AML-193 (cell line): ENCODE measurements at places on chromosomes 1 and 21.

- DNase-seq = no peak
Observed at GRCh38 chr1:32967888-32968568, 3.4 kb upstream of the RNF19B start.

DNA sequence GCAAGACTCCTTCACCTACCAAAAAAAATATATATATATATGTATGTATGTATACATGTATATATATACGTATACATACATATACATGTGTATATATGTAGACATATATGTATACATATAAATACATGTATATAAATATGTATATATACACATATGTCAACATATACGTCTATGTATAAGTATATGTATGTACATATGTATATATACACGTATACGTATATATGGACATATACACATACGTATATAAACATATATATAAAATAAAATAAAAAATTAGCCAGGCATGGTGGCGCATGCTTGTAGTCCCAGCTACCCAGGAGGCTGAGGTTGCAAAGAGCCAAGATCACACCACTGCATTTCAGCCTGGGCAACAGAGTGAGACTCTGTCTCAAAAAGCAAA is 31.6 kb downstream of the BRWD1 start:
- no peak for DNase-seq

DNA sequence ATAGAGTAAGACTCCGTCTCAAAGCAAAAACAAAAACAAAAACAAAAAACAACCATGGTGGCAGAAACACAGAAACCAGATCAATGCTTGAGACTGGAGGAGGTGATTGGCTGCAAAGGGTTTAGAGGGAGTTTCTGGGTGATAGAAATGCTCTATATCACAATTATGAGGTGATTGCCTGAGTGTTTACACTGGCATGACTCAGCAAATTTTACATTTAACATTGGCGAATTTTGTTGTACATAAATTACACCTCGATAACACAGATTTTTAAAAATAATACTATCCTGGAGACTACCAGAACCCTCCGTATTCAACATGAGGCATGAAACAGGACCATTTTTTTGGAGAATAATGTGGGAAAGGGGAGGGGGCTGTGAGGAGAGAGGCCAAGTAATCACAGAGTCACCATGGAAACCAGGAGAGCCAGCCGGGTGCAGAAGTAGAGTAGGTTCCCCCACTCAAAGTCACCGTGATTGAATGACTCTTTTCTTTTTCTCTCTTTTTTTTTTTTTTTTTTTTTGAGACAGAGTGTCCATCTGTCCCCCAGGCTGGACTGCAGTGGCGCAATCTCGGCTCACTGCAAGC is 24.3 kb downstream of the HEYL start:
- DNase-seq = no peak

DNA sequence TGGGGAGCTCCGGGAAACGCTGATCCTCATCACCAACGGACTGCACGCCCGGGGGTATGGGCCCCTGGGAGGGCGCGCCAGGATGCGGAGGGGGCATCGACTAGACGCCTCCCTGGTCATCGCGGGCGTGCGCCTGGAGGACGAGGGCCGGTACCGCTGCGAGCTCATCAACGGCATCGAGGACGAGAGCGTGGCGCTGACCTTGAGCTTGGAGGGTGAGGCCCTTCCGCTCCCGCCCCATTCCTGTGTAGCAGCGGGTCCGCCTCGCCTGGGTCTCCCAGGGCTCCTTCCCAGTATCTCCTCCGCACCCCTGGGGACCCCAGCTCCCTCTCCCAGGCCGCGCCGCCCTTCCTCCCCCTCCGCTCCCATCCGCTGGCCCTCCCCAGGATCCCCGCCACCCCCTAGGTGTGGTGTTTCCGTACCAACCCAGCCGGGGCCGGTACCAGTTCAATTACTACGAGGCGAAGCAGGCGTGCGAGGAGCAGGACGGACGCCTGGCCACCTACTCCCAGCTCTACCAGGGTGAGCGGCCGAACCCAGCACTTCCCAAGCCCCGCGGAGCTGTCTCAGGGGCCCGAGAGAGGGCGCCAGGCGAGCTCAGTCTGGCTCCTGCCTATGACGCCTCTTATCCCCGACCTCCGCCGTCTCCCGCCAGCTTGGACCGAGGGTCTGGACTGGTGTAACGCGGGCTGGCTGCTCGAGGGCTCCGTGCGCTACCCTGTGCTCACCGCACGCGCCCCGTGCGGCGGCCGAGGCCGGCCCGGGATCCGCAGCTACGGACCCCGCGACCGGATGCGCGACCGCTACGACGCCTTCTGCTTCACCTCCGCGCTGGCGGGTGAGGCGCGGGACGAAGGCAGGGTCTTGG is 5.0 kb downstream of the HAPLN2 start:
- DNase-seq = no peak

DNA sequence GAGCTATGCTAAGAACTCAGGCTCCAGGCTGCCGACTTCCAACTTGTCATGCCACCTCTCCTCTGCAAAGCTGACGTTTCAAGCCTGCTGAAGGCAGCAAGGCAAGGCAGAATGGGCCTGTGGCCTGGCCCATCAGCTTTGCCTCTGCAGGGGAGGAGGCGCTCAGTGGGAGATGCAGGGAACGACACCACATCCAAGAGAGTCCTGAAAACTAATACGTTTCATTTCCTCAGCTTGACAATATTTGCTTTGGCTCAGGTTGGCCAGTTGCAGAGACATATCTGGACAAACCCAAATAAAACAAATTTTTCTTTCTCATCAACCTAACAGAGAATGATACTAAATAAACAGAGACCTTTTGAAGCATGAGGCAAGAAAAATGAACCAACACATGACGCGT is 35.3 kb downstream of the BEND5 start:
- DNase-seq = no peak
